ENCODE measurements at places on chromosomes 12 and 14.

- DNase-seq, result no peak
Observed at GRCh38 chr12:5204271-5204670, 160.6 kb downstream of the KCNA5 start.

GRCh38 chr12:59182191-59182590 lies 261.9 kb upstream of the LRIG3 start:
- peak; percentile 79 for DNase-seq

DNA sequence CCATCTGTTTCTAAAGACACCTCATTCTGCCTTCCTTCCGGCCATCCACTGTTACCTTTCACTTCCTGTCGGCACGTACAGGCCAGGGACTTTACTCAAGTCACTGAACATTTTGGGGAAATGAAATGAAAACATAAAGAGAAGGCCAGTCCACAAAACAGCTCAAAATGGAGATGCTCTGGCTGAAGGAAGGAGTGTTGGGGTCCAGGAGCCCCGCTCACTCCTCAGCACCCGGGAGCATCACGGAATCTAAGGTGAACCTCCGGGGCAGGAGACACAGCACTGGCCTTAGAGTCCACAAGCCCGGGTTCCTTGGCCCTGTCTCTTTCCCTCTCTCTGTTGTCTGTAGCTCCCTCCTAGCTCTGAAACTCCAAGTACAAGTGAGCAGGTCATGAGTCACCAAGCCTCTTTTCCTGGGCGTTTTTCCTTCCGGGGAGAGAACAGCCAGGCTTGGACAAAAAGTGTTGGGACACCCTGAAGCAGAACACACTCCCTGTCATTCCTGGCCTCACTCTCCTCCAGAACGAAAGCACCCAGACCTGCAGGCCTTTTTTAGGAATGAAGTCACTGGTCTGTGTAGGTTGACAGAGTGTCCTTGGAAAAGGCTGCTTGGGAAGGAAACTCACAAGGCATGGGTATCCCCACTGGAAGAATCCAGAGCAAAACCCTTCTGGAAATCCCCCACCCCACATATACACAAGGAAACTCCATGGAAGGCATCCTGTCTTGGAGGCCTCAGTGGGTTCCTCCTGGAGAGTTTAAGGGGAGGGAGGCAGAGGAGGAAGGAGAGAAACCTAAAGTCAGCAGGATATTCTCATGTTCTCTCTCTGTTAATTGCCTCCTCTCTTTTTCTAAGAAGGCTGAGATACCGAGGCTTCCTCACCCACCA lies 245.3 kb downstream of the ZFP36L1 start:
- DNase-seq, result peak; percentile 45

GRCh38 chr12:5497329-5498053 lies 65.6 kb downstream of the NTF3 start:
- no peak for DNase-seq

DNA sequence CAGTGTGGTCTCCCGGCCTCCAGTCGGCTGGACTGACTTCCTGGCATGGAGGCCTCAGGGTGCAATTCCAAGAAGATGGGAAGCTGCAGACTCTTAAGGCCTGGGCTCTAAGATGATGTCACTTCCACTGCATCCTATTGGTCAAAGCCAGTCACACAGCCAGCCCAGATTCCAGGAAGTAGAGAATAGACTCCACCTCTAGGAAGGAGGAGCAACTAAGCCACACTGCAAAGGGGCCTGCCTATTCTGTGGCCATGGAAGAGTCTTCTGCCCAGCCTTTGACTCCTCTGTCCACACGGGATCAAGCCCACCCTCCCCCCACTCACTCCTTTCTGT lies 103.9 kb upstream of the RFLNA start:
- no peak for DNase-seq

DNA sequence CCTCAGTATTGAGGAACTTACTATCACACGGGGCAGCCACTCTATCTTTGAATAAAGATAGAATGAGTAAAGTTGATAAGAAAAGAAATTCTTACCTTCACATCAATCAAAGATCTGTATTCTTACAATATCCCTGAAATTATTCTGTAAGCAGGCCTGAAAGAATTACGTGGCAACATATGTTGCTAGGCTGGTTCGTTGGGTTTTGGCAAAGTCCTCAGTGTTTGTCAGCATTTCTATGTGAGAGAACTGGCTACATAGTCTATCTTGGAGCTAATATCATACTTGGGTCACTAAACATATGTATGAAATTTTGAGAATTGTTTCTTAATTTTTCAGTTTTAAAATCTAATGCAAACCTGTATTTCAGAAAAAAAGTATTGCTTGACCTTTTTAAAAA lies 412.2 kb upstream of the GARIN6 start:
- no peak for DNase-seq

- peak; percentile 58 for DNase-seq
Observed at GRCh38 chr12:685388-685787, 22.1 kb upstream of the NINJ2 start.

- no peak for DNase-seq
Observed at GRCh38 chr14:44422699-44423098, 84.4 kb downstream of the FSCB start.

- DNase-seq, result no peak
Observed at GRCh38 chr14:63996016-63996415, 143.2 kb downstream of the SYNE2 start.

- no peak for DNase-seq
Observed at GRCh38 chr12:65822732-65823512, 1.4 kb upstream of the HMGA2 start.

- DNase-seq, result no peak
Observed at GRCh38 chr12:6500466-6500865, 6.6 kb downstream of the NCAPD2 start.

GRCh38 chr12:7797698-7798398 lies 8.6 kb downstream of the NANOG start:
- DNase-seq, result no peak

DNA sequence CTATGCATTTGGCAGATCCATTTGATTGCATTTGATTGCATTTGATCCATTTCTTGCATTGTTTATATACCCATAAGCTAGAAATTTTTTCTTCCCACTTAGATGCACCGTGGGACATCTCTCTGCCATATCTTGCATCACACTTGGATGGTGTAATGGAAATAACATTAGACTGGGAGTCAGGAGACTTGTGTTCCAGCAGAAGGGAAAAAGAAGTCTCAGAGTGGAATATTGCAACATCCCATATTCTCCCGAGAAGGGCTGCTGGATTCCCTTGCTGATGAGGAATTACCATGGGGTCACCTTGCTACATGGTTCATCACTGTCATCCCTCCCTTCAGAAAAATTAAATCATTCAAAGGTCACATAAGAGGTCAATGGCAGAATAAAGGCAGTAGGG lies 78.1 kb downstream of the KSR2 start:
- no peak for DNase-seq

GRCh38 chr14:88476214-88476774 lies 78.5 kb downstream of the PTPN21 start:
- no peak for DNase-seq

DNA sequence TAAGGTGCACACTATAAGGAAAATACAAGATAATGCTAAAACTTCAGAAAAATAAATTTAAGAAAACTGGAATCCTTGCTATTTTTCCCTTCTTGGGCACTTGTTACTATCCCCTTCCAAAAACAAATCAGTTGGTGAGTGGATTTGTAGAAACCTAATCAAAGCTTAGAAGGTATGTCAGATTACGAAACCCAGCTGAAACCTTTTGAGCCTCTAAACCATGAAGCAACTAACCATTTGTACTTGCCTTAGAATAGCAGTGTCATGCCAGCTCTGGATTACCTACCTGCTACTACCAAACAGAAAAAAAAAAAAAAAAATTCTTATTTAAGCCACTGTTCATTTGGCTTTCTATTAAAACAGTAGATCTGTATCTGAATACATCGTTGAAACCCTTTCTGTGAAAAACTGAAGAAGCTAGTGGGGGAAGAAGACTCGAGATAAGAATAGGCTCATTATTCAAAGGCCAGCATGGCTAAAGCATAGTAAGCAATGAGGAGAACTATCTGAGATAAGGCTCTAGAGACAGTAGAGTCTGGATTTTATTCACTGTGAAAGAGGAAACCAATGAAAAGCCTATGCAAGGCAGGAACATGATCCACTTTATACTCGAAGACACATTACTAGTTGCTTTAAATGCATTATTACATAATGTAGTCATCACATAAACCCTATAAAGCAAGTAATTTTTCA lies 30.2 kb downstream of the OSBPL8 start:
- DNase-seq, result no peak

GRCh38 chr14:33790996-33791395 lies 159.9 kb downstream of the EGLN3 start:
- no peak for DNase-seq

DNA sequence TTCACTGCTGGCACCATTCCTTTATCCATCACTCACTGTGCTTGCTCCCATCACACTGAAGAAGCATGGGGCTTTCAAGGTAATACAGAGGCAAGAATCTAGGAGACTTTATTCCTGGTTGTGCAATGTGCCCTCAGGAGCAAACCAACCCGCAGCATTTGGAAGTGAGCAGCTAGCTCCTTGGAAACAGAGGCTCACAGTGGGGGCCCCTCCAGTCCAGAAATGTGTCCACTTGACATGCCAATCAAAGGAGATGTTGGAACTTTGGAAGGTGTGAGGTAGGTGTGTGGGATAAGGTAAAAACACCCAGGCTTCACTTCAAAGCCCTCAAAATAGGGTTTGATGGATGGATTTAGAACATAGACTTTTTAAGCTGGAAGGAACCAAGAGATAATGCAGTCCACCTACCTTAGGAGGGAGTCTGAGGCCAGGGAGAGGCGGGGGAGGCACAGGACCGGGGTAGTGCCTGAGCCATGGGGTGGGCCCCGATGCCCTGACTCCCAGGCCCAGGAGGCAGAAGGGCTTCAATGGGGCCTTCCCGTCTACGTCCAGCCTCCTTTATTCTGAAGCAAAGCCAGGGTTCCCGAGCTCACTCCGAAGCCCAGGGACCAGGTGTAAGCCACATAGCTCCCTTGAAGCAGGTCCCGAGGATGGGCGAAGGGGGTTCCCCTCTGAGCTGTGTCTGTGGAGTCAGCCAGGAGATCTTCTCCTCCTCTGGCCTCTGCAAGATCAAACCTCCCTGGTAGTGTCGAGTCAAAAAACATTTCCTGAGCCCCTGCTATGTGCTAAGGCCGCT lies 17.6 kb upstream of the BCL11B start:
- DNase-seq, result no peak

DNA sequence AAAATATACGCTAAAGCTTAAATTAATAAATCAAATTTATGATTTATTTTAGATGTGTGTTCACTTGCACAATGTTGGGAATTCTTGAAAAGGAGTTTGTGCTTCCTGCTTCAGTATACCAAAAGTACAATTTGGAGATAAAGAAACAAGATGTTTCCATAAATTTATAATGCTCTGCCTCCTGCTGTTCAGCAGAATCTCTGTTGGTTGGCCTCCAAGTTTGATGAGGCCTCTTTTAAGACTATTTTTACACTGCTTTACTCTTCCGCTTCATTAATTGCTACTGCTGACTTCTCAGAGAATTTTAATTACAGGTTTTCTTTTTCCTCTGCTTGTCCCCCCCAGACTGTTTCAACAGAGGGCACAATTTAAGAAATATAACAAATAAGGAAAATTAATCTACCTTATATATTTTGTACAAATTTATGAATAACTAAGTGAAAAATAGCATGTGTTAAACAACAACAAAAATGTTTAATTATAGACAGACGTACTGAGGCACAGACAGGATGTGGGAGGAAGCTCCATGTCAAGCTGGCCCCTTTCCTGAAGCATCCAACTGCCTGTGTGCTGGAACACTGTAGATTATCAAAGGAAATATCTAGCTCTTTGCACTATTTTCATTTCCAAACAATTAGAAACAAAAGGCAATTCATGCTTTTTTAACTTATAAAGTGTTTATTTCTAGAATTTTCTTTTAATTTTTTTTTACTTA lies 83.9 kb downstream of the PIK3C2G start:
- DNase-seq, result no peak

DNA sequence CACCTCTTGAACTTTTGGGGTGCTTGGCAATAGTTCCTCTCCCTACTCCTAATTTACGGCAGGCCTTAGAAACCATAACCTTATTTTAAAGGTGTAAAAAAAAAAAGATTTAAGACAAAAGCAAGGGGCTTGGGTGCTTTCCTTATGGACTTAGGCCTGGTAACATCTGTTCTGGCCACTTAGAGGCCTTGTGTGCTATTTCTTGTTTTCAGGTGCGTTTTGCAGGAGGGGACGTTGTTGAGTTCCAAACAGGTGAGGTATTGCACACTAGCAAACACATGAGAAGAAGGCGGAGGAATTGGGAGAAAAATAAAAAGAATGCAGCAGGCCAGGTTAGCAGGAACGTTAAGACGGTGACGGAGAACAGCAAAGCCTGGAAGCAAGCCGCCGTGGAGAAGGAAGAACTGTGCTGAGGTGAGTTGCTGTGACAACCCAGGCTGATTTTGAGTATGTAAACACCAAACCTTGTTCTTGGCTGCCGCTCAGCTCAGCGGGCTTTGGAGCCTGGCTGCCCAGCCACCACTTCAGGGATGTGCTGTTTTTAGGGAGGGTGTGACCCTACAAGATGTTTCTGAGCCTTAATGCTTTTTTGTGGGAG lies 17.3 kb downstream of the EMG1 start:
- no peak for DNase-seq

DNA sequence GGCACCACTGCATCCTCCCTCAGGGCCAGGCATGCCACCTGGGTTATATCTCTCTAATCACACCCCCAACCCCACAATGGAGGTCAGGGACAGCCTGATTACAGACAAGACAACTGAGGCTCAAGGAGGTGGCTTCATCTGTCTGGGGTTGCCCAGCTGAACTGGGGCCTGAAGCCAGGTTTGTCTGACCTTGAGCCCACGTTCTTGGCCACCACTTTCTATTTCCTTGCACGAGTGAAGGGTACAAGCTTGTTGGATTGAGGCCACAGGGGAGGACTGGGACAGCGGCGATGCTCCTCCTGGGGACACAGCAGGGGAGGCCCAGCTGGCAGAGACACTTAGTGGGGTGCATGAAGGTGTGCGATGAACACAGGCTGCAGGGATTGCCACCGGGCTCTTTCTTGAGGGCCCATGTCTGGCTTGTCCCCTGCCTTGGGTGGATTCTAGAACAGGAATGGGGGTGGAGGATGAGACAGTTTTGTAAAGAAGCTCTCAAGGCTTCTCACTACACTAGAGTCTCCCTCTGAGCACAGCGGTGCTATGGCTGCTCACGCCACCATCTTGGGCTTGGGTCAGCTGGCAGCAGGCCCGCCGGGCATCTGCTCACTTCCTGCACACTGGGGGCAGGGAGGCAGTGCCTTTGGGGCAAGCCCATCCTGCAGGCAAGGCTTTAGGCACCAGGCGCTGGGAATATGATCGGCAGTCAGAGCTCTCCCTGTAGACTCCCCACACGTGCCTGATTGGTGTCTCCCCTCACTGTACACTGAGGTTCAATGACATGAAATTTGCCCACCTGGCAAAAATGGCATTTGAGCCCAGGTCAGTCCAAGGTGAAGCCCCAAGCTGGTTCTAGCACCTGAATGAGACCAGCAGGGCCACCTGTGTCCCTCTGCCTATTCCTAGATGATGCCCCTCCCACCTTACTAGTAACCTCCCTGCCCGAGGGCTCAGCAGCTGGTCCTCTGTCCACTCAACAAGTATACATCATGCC lies 16.0 kb downstream of the RITA1 start:
- DNase-seq, result no peak

All from suppressor macrophage treated with lipopolysaccharide for 4 hours (primary cell).